ENCODE measurements at places on chromosomes 7 and 10.

DNA sequence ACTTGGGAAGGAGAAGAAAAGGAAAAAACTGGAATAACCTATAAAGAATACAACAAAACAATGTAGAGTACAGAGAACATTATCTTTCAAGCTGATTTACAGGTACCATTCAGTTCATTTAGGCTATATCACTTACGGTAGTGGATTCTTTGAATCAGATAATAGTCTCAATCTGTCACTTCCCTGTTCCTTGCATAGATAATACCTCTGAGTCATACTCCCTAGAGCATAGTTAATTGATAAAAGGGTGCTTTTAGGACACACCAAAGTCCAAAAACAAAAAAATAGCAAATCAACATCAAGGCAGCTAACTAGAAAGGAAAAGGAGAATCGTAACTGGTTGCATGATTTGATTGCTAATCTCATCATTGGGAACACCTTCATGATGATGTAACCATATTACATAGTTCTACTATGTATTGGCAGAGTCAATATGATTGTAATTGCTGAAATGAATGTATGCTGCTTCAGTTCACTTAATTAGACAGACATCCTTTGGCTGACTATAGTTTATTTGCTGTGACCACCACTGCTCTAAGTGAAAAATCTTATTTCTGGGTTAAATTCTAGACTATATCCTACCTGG lies 844.4 kb downstream of the GATA3 start:
- DNase-seq, result no peak

GRCh38 chr10:34933676-34934075 lies 118.6 kb upstream of the PARD3 start:
- DNase-seq, result no peak

DNA sequence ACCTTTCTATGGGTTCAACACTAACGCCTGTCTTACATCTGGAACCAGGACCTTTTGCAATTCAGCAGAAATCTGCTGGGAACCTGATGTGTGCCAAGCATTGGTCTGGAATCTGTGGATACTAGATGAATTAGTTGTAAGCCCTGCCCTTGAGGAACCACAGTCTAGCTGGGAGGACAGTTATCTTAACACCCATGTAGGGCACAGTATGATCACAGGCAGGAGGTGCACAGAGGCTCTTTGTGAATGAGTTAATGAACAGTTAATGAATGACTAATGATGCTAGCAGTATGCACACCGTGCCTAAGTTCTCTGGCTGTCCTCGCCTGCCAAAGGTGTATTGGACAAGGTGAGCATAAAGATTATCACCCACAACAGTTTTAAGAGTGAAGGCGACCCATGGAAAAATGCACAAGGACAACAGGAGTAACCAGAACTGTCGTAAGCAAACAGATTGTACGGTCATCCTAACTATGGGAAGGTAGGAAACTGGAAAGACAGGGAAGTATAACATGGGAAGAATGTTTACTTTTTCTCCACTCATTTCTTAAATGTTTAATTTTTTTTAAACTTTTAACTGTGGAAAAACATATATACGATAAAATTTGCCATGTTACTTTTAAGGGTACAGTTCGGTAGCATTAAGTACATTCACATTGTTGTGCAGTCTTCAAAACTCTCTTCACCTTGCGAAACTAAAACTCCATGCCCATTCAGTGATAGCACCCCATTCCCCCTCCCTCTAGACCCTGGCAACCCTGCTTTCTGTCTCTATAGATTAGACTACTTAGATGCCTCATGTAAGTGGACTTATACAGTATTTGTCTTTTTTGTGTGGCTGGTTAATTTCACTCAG lies 139.9 kb downstream of the CXCL12 start:
- no peak for DNase-seq

GRCh38 chr7:36232555-36232954 lies 79.5 kb downstream of the EEPD1 start:
- no peak for DNase-seq

DNA sequence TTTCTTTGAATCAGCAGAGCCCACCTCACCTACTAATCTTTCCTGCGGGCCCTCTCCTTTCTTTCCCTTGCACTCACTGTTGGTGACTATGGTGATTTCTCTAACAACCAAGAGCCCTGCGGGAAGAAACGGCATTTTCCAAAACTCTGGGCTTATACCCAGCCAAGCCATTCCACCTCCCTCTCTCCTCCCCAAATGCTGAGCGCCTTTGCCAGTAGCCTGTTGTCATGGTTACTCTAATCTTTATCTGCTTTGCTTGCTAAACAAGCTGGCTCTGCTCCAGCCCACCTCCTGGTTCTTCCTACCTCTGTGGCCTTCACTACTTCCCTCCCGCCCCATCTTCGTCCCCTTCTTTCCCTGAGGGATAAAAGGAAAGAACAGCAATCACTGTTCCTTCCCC lies 86.7 kb downstream of the DGKI start:
- no peak for DNase-seq

DNA sequence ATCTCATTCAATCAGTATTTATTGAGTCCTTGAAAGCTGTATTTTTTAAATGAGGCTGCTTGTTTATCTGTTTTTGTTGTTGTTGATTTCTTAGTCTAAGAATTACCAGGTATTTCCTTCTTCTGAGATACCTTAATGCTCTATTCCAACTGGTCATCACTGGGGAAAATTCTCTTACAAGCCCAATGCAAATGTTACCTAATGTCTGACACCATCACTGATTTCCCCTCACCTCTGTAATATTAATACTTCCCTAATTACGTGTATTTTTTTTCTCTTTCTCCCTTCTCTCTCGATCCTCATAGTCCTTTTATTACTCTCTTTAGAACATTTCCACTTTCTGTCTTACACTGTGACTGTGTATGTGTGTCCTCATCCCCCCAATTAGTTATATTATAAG lies 13.9 kb downstream of the HDAC9 start:
- no peak for DNase-seq

DNA sequence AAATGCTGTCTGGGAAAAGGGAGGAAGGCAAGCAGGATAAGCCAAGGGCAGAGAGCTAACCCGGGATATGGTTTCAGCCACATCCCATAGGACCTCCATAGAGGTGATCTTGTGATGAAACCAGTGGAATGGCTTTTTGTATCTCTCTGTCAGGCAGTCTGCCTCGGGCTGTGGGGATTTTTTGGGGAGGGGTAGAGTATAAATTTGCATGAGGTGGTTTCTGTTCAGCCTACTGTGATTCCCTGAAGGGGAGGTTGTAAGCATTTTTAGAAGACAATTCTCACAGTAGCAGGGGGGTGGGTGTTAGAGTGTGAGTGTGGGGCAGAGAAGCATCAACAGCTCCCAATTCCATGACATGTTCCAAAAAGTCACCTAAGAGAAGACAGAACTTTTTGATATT lies 11.8 kb downstream of the OR9A2 start:
- DNase-seq, result no peak

DNA sequence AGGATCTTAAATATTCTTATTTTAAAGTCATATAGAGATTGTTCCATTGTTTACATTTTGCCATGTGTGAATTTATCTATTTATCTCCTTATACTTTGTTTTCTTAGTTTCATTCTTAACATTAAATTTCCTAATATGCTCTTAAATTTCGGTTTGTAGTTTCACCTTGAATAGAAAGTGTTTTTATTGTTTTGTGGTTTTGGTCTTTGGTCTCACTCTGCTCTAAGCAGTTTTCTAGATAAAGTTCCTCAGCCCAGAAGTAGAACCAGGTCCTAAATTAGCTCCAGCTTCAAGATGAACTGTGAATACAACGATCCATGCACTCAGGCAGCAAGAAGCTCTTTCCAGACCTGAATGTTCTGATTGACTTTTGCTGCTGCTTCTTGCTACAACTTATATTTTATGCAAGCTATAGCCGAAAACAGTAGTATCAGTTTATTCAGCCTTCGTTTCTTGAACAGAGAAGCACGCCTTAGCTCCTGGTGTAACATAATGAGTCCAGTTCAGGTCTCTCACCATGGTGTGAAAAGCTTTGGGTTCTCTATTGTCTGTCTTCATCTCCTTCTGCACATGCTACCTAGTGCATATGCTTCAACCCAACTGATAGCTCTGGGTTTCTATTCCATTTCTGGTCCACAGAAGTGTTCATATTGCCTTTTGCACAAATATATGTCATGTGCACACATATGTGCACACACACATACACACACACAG lies 95.3 kb downstream of the SEM1 start:
- DNase-seq, result no peak

DNA sequence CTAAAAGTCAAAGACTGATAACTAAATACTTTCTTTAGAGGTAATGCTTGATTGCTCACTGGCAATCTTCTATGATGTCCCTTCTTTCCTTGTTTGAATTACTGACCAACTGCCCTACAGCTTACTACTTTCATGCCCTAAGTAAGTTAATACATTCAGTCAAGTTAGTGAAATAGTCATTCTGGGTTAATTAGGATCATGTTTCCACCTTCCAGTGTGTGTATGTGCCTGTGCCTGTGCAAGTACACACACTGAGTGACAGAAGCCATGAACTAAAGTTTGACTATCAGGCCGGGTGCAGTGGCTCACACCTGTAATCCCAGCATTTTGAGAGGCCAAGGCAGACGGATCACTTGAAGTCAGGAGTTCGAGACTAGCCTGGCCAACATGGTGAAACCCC lies 187.9 kb downstream of the CACNA2D1 start:
- no peak for DNase-seq

GRCh38 chr7:23335621-23336020 lies 36.5 kb downstream of the MALSU1 start:
- no peak for DNase-seq

- DNase-seq, result no peak
These were observed 366.0 kb upstream of the SHH start for GRCh38 chr7:156178214-156178613.

DNA sequence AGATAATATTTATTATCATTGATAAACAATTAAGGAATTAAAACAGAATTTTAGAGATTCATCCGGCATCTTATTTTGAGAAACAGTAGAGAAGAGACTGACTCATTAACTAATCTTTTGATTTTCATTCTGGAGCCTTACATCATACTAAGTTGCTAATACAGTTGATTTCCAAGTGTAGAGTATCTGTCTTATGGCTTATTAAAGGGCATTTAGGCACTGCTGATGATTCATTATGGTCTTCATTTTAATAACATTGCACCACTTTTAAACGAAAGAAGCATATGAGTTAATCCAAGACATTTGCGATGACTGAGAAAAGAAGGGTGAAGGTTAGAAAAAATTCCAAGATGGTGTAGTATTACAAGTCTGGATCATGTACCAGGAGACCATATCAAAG lies 186.0 kb upstream of the CACNA2D1 start:
- no peak for DNase-seq

DNA sequence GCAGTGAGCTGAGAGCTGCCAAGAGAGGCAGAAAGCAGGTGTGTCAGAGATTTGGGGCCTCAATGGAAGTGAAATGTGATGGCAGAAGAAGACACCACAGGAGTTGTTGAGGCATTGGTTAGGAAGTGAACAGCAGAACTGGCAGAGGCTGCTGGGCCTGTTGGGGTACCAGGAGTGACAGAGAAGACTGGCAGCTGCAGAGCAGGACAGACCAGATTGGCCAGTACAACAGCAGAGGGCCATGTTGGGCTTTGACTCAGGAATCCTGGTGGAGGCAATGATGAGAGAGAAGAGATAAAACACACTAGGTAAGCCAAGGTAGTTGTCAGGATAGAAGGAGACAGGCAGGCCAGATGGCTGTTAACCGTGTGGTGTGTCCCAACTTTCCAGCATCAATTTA lies 19.9 kb upstream of the HERPUD2 start:
- no peak for DNase-seq

DNA sequence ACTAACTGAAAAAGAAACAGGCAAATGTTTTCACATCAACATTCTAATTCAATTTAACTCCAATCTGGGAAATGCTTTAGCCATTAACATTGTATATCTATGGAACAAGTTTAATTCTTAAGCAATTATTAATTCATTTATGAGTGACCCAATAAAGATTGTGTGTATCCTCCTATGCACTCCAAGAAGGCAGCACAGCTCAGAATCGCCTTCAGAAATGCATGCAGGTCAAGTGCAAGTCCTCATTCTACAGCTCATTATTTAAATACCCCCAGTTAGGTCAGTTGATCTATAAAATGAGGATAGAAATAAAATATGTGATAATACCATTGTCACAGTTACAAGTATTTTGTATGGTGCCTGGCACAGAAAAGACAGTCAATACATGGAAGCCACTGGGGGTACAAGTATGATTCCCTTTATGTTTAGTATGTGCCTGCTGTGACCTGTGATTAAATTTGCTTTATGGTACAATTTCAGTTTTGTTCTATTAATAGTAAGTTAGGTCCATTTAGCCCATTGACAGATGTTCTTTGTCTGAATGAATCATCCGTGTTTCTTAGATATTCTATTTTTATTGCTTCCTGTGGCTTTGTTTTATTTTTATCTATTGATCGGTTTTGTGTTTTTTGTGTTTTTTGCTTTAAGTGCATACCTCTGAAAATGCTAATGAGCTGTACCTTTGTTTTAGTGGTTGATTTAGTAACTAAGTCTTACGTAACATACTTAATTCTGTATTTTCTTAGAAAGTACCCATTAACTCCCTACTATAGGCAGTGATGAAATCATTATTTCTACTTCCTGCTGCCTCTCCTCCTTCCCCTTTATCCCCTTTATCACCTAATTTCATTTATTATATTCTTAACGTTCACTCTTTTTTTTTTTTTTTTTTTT lies 42.8 kb downstream of the CPXM2 start:
- no peak for DNase-seq

GRCh38 chr10:11205030-11205772 lies 187.5 kb downstream of the CELF2 start:
- DNase-seq, result no peak

GRCh38 chr7:114466917-114467316 lies 52.3 kb downstream of the FOXP2 start:
- DNase-seq, result no peak

- peak; percentile 30 for DNase-seq
These were observed 3.8 kb upstream of the CRCP start for GRCh38 chr7:66110856-66111255.

DNA sequence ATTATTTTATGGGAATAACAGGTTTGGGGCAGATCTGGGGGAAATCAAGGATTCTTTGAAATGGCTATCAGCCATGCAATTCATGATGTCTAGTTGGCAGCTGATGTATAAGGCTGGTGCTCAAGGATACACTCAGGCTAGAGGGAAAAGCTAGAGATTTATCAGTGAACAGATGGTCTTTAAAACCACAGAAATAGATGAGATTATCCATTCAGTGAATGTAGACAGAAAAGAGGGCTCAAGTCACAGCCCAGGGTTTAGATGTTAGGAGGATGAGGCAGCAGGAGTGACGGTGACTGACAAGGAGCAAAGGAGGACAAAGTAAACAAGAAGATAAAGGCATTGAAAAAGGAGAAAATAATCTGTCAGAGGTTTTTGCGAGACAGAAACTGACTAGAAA lies 238.7 kb downstream of the CDK14 start:
- no peak for DNase-seq

- peak; percentile 32 for DNase-seq
These were observed 4.3 kb upstream of the UTF1 start for GRCh38 chr10:133225707-133226191.

- DNase-seq, result no peak
These were observed 248.1 kb downstream of the LRMDA start for GRCh38 chr10:75679536-75679935.

All from stimulated activated naive CD8-positive, alpha-beta T cell treated with anti-CD3 and anti-CD28 coated beads, Interleukin-15, Interleukin-2, amounts not matched to agents 100 U/mL and 50 U/mL, for 24 hours (primary cell).